T1000 (cell line): ENCODE measurements at places on chromosomes 12 and 14.

DNA sequence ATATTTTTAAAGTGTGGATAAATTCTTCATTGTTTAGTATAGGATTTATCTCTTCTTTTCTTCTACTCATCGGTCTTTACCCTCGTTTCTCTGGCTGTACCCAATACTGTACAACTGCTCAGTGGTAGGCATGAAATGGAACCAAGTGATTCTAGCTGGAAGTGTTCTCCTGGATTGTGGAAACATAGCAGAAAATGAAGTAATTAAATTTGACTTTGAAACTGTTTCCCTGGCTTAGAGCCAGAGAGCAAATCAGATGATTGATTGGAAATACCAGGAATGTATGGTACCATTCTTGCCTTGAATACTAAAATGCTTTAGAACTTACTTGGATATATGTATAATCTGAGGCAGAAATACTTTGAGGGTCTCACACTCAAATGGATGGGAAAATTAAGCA is 292.3 kb downstream of the ERC1 start:
- no peak for DNase-seq

DNA sequence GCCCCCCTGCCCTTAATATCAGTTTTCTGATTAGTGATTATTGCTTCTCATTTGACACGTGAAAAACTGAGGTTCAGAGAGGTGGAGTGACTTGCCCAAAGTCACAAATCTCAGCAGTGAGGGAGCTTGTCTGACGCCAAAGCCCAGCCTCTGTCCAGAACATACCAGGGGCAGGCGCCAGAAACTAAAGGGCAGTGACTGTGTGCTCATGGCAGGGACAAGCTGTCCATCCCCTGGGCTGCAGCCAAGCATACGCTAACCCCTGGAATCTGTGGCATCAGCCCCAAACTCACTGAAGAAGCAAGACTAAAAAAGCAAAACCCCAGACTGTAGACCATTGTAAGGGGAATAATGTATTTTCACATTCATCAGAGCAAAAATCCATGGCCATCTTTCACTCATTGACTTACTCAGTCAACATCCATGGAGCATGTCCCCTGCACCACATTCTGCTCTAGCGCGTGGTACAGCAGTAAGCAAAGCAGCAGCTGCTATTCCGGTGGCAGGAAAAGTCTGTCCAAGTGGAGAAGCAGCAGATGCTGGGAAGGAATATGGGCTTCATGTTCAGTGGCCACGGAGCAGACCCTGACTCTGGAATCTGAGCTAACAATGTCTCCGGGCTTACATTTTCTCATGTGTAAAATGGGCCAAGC is 1.5 kb upstream of the SERPINA4 start:
- no peak for DNase-seq

DNA sequence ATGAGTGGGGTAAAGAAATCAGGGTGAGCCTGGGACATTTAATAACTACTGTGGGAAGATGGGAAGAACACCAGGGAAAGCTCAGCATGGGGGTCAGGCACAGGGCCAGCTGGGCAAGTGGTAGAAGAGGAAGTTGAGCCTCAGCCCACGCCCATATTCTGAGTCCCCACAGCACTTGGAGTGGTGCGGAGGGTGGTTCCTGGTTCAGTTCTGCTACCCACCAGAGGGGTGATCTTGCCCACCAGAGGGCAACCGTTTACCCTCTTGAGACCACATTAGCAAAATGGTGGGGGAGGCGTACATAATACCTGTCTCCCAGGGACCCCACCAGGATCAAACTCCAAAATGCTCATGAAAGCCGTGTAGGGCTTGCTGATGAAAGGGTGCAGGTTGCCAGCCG is 16.8 kb upstream of the ANKRD33 start:
- no peak for DNase-seq

DNA sequence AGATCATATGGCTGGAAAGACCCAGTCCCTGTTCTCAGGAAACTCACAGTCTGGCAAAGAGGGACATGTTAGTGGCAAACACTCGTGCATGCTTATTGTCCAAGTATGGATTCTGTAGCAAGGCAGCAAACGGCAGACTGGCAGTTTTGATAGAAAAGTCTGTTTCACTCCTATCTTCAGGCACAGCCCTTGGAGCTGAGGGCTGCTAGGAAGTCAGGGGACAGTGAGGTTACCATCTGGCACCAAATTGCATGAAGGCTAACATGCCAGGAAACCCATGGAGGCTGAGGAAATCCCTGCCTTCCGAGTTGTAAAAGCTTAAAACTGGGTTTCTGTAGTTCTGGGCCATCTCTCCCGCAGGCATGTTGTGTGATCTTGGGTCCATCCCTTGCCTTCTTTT is 32.9 kb downstream of the CALM1 start:
- no peak for DNase-seq

- no peak for DNase-seq
Observed at GRCh38 chr12:108635997-108636808, 2.5 kb upstream of the SELPLG start.
